Hematopoietic multipotent progenitor cell treated with erythropoietin and hydrocortisone succinate and interleukin-3 and kit ligand, for 4 days (in vitro differentiated cells): ENCODE measurements at places on chromosomes 6 and 20.

DNA sequence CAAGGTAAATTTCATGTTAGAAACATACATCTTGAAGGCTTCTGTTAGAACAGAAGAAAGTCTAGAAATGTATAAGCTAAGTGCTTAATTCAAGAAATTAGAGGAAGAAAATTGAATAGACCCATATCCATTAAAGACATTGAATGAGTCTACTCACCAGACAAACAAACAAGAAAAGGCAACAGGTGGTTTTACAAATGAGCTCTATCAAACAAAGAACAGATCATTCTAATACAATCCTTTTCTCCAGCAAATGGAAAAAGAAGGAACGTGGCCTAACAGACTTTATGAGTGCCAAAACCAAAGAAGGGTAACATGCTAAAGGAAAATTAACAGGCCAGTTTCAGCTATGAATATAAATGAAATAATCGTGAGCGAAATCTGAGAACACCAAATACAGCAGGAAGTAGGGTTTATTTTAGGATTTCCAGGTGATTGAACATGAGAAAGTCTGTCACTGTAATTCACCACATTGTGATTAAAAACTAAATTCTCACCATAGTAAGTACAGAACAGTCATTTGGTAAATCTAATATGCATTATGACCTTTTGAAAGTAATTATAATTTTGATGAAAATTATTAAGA lies 22.6 kb downstream of the MTHFD1L start:
- DNase-seq, result no peak

GRCh38 chr20:46614503-46614902 lies 36.8 kb downstream of the SLC13A3 start:
- DNase-seq, result no peak

DNA sequence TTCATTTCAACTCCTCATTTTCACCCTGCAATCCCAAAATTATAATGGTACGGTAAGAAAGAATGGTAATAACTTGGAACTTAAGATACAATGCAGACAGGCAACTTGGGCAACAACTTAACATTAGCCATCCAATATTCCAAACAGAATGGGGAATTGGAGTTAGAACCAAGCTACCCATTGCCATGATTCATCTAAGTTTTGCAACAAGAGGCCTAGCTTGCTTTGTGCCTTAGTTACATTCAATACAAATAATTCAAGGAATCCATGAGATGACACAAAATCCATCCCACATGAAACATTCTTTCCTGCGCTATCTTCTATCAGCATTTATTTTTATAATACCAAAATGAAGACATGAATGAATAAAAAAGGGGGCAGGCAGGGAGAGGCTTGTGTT lies 28.4 kb downstream of the DCDC2 start:
- no peak for DNase-seq

DNA sequence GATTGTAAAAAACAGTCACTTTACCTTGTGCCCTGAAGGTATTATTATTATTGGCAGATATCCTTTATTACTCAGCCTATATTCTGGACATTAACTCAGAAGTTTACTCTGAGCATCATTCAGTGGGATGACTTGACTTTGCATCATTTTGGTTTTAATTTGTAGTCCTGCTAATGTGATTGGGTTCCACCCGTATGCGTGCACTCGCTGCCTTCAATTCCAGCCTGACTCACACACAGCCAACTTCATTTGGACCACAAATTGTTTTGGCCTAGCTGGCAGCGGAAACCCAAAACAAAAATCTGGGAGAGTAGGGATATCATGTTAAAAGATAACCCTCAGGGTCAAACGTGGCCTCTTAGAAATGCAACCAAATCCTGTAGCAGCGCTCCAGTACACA lies 704.4 kb upstream of the SLC35B3 start:
- no peak for DNase-seq

DNA sequence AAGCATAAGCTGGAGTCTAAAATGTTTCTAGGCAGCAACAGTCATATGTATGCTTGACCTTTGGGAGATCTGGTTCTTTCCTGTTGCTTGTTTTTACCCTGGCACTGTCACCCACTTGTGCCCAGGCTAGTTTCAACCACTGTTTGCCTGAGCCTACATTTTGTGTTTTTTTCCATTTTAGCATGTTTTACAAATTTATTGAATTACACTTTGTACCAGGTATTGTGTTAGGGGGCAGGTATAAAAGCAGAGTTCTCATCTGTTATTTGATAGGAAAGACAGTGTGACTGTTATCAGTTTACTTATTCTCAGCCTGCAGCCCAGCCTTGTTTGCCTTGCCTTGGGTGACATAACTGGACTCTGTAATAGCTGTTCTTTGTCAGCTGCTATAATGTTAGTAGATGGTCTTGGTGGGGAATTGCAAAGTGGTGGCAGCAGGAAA lies 147.0 kb downstream of the CDKAL1 start:
- no peak for DNase-seq

DNA sequence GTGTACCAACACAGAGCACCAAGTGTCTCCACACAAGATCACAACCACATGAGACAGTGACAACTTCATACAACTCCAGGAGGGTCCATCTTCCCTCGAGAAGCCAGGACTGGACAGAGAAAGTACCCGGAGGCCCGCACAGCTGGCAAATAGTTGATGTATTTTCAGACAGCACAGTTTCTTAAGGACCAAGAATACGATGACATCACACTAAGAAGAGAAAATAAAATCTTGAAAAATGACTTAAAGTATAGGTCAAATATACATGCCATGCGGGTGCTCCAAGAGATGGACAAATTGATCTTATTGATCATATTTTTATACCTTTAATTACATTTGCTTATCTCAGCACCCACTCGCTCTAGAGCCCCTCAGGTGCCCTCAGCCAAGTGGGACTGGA lies 145.5 kb downstream of the RNASET2 start:
- no peak for DNase-seq
